BJ (cell line): ENCODE measurements at places on chromosomes 7 and 10. TPM values are rescaled to one million over a fixed set of nuclear protein-coding genes. Genes with fewer than 3 reads are reported as not detected.
A peak's percentile ranks its signal among the peaks of the same experiment; 100 is the strongest.

GRCh38 chr7:134920026-134920753, 66.1 kb upstream of the AGBL3 start:
- peak; percentile 95 for DNase-seq

Gene SCIN
- 0.06 and 0.17 TPM in 2 replicates for polyA plus RNA-seq

DNA sequence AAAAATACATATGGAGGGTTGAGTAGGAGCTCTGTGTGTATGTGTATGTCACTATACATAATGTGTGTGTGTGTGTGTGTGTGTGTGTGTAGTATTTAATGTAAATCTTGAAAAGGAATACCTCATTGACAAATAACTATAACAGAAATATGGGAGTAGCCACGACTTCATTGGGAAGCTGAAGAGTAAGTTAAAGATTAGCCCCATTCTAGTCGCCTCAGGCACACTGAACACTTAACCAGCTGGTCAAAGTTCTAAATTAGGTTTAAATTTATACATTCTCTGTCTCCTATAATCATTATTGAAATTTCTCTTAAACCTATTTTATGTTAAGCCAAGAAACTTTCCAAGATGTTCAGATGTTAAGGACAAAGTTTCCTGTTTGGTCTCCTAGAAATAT, 45.3 kb downstream of the FAM13C start:
- no peak for DNase-seq

DNA sequence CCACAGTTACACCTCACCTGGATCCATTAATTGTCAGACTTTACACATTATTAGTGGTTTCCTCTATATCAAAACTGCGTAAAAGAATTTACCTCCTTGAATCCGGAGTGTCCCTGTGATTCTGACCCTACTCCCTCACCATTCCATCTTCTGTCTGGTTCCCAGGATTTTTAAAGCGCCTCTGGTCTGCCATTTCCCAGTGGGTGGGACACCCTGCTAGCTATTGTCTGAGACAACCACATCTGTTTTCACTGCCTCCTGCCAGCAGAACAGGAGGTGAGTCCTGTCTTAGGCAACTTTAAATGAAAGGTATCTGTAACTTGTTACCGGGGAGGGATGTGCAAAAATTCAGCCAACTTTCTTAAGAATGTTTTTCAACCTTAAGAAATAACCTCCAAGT, 2.3 kb downstream of the MACROH2A2 start:
- DNase-seq = no peak

Gene PDZD7
- polyA plus RNA-seq = 0.53 and 0.86 TPM in 2 replicates

Gene NXPH1
- not detected in 2 replicates for polyA plus RNA-seq

DNA sequence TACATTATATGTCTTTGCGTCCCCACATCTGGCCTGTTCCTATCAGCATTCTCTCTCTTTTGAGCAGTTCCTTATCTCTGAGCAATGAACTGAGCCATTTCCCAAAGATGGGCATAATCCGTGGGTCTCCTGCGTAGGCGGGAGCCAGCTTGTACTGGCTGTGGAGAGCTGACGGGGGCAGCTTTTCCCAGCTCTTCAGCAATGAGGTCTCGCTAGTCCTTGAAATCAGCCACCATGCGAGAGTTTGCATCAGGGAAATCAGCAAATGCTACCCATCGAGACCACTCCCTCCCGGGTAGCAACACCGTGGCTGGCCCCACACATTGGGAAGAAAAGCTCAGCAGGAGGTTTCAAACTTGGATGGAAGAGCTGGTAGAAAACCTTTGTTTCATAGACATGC, 51.9 kb upstream of the FAM180A start:
- no peak for DNase-seq

GRCh38 chr7:104012835-104013234, 23.4 kb upstream of the RELN start:
- no peak for DNase-seq

GRCh38 chr7:97873606-97874005, 1.4 kb upstream of the ASNS start:
- DNase-seq = no peak

DNA sequence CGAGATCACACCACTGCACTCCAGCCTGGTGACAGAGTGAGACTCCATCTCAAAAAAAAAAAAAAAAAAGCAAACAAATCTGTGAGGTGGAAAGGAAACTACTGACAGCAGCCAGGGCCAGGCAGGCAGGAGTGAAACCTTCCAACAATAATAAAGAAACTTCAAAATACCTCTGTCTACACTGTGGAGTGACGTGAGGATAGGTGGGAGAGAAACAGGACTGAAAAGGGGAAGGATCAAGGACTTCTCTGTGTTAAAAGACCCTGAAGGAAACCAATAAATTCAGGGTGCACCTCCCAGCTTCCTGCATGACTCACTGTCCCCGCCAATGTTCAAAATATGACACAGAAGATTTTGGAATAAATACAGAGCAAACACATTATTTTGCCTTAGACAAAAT, 82.9 kb downstream of the KIAA1549 start:
- no peak for DNase-seq

- no peak for DNase-seq
Measured at GRCh38 chr10:73597346-73597745, 6.2 kb upstream of the USP54 start.

Gene ACBD7
- 0.76 and 1.0 TPM in 2 replicates for polyA plus RNA-seq

Gene CYREN
- 35.4 and 39.4 TPM in 2 replicates for polyA plus RNA-seq

GRCh38 chr10:103637011-103637410, 143.5 kb downstream of the NEURL1 start:
- no peak for DNase-seq

Gene EPO
- polyA plus RNA-seq = not detected in 2 replicates

- DNase-seq = no peak
Measured at GRCh38 chr7:26863518-26864308, 677 bp downstream of the SKAP2 start.

DNA sequence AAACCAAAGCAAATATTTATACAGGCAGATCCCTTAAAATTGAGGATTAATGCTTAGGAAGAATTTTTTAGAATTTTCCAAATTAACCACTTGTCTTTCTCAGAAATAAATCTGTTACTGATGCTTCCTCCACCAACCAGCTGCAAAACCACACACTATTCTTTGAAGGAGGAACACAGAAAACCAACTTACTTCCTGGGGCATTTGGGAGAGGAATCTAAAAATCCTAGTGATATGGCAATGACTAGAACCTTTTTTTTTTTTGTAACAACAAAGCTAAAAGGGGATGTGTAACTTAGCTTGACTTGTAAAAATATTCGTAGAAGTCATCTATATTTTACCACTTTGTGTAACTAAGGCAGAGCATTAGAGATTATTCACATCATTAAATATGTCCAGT, 5.1 kb upstream of the TM9SF3 start:
- DNase-seq = no peak
